Activated CD8-positive, alpha-beta memory T cell treated with anti-CD3 and anti-CD28 coated beads for 1 hour (primary cell): ENCODE measurements at places on chromosomes 5 and 9.

- DNase-seq = no peak
These were observed 207.9 kb downstream of the C9orf50 start for GRCh38 chr9:129412814-129413536.

- DNase-seq = no peak
These were observed 256.6 kb upstream of the ITGA1 start for GRCh38 chr5:52531105-52531504.

DNA sequence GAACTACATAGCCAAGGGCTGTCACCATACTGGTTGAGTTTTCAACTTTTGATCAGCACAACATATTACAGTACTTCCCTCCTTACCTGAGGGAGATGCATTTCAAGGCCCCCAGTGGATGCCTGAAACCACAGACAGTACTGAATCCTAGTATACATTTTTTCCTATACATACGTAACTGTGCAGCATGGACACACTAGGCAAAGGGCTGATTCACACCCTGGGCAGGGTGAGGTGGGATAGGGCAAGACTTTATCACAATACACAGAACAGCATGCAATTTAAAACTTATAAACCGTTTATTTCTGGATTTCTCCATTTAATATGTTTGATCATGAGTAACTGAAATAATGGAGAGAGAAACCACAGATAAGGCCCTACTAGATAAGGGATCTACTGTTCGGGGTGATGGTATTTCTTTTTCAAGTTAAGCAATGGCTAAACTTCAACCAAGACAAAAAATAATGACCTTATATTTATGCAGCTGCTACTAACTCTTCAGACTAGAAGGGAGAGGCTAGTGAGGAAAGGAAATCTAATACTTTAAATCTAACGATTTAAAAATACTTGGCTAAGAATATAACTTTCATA, 186.9 kb upstream of the GNA14 start:
- DNase-seq = no peak

- no peak for DNase-seq
These were observed 102.0 kb upstream of the NREP start for GRCh38 chr5:111859031-111859430.

DNA sequence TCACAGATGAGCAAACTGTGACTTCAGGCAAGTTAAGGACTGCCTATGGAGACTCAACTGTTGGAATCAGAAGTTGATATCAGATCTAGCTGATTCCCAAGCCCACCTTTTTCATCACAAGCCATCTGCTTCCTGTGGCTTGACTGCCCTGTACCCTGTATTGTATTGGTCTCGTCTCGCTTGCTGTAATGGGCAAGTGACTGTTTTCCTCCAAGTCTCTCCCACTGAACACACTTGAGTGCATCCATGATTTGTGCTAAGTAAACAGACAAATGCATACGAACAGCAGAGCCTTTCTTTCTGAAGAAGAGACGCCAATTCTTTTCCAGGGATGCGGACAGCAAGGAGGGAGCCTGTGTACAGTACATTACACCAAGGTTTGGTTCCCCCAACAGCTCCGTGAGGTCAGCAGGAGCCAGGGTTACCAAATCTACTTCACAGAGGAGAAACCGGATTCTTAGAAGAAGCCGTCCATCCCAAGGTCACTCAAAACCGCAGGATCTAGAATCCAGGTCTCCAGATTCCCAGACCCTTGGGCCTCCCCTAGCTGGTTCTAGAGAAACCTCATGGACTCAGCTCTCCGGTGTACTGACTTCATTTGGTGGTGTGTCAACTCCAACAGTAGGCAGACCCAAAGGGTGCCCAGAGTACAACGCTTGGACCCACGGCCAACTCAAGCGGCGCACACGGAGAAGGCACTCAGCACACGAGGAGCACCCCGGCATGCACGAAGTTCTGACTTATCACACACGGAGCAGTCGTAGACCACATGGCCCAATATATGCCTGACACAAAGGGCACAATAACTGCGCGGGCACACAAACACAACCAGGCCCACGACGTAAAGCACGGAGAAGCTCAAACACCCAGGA, 1.1 kb downstream of the BAG1 start:
- no peak for DNase-seq

DNA sequence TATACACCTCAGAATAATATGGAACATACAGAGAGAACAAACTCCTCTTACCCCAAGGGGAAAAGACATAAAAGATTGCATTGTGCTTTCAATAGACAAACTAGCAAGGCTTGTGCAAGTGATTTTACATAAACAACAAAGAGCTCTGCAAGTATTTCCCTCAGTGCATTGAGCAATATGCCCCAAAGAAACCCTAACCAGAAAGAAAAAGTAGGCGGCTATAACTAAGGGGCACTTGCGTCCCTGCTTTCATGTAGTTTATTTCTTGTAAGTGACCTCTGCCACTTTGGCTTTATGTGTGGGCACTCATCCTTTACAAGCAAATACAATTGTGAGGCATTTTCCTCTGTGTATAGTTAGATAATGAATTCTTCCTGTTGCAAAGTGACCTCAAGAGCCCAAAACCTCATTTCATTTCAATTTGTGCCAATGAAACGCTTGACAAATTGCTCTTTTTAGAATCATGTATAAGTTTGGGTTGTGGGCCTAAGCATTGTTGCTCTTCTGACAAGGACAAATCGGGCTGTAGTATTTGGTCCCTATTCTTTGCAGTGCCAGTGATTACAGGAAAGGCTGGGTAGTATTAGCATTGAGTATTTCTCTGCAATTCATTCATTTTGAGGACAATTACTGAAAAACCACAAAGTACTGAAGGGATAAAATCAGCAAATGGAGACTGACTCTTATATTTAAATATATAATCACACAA, 282.2 kb downstream of the DTWD2 start:
- DNase-seq = no peak

- DNase-seq = no peak
These were observed 16.3 kb downstream of the IL5 start for GRCh38 chr5:132526974-132527564.

DNA sequence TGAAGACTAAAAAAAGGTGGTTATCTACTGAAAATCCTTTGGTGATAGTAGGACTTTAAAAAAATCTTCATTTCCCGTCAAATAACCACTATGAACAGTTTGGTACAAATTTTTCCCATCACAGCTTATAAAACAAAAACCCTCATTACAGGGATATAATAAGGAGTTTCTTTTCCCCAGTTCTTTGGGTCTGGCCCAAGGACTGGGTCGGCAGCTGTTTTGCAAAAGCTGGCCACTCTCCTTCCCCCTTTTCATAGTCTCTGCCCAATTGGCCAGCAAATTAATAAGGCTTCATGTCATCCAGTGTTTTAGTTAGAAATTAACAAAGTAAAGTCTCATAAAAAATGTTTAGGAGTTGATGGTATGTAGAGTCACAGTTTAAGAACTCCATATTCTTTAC, 47.0 kb upstream of the PDE8B start:
- DNase-seq = no peak

GRCh38 chr9:78622126-78622525, 325.2 kb downstream of the PSAT1 start:
- DNase-seq = no peak

DNA sequence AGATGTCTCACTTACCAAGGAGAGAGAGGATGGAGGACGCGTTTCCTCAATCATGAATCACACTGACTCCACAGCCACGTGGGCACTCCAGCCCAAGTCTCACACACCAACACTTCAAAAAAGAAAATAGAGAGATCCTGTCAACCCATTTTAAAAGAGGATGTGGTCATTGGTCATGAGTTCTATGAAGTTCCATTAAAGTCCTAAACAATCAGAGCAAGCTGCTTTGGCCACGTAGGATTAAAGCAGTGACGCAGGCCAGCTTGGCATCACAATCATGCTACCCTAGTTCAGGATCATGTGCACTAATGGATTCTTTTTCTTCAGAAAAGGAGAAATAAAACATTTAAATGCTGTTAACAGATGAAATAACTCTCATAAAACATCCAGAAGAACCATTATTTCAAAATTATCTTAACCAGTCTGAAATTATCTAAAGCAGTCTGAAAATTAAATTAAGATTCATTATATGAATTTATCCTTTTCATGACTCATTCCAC, 108.1 kb downstream of the SEMA5A start:
- DNase-seq = no peak

DNA sequence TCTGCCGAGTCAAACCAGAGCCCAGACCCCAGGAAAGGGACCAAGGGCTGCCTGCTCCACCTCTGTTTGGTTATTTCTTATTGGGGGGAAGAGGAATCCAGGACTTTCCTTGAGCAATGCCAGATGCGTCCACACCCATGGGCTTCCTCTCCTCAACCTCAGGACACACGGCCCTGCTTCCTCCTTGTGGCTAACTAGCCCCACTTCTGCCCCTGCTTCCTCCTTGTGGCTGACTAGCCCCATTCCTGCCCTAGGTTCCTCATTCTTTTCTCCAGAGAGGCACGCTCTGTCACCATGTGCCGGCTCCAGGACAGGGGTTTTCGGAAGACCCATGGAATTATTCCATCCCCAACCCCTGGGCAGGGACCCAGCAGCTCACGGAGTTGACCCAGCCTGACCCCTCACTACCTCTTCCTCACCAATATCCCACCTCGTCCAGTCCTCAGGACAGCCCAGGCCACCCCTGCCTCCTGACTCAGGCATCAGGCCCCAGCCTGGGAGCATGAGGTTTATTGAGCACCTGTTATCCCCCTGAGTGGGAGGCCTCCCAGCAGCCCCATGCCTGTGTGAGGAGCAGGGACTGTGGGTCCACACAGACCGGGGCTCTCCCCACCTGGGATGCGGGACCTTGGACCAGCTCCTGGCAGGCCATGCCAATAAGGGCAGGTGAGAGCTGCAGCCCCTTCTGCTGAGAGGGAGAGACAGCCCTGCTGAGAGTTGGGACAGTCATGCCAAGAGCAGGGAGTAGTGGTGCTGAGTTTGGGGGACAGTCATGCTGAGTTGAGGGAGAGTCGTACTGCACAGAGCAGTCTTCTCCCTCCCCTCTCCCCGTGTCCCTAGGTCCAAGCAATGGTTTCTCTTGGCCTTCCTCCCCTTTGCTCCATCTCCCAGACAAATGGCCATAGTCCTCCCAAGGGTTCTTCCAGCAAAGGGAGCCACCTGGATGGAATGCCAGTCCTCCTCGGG, 11.8 kb upstream of the FCN1 start:
- no peak for DNase-seq

GRCh38 chr9:77953590-77953989, 78.0 kb downstream of the GNAQ start:
- DNase-seq = no peak

GRCh38 chr9:16157651-16158050, 604.8 kb downstream of the CCDC171 start:
- DNase-seq = no peak

GRCh38 chr5:7146886-7147285, 249.1 kb upstream of the ADCY2 start:
- DNase-seq = no peak

- no peak for DNase-seq
These were observed 409.1 kb upstream of the GRIA1 start for GRCh38 chr5:153081385-153081784.

DNA sequence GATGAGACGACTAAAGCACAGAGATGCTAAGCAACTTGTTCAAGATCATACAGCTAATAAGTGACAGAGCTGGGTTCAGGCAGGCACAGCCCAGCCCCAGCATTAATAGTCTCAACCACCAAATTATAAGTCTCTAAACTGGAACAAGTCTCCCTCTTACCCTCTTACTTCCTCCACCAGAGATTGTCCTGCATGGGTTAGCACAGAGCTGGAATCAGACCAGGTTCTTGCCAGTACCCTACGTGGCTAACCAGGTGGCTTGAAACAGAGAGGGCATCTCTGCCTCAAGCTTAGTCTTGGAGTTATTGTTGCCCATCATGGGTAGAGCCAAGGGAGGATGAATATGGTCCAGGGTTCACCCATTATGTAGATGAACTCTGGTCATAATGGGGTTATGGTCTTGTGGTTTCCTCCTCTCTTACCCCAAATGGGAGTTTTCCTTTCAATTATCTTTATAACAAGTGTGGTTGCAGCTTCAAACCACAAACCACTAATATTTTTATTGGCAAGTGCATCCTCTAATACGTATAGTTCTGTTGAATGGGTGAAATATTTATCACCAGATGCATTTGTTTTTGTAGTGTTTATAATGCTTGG, 8.3 kb upstream of the XPA start:
- DNase-seq = no peak

- DNase-seq = no peak
These were observed 27.6 kb downstream of the KCNMB1 start for GRCh38 chr5:170361616-170362015.

DNA sequence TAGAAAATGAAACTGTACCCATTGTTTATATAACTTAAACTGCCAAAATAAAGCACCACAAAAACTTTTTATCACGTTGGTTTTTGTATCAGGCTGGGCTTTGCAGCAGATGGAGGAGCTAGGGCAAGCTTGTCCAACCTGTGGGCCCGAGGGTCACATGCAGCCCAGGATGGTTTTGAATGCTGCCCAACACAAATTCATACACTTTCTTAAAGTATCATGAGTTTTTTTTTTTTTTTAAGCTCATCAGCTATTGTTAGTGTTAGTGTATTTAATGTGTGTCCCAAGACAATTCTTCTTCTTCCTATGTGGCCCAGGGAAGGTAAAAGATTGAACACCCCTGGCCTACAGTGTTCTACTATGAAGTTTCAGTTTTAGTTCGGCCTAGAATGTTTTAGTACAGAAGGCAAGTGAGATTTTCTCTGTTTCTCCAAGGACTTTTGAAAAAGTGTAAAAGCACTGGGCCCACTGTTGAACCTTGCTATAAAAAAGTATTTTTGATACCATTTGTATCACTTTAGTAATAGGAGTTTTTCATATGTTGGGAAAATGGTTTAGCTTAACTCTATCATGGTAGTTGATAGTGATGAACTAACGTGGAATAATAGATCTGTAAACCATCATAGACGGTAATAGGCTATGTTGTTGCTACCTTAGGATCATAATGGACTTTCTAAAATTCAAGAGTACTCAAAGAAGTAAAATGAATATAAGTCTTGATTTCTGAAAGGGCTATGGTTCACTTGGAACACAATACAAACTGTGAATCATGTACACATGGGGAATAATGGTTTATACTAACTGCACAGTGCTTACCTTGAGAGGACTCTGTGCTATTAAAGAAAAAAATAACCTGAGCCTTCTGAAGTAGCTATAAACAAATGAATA, 2.9 kb downstream of the CDKN2A start:
- no peak for DNase-seq

GRCh38 chr9:135909371-135909770, 2.0 kb upstream of the CAMSAP1 start:
- no peak for DNase-seq

DNA sequence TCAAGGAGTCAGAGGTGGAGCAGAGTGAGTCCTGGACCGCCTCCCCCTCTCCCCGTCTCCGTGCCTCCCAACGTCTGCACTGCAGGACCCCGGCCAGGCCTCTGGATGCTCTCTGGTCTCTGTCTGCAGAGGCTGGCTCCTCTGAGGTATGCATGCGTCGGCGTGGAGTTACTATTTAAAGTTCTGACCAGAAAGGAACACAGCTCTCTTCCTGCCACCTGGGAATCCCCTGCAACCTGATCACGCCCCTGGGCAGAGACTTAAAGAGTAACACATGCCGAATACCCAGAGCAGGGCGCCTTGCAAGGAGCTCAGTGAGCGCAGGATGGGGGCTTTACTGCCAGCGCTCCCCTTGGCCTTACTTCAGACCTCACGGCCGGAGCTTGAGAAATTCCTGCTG, 16.0 kb downstream of the ANXA6 start:
- DNase-seq = no peak

GRCh38 chr5:65334077-65334476, 147.6 kb downstream of the ADAMTS6 start:
- DNase-seq = no peak

GRCh38 chr5:77285251-77285841, 74.9 kb downstream of the PDE8B start:
- no peak for DNase-seq
